ENCODE measurements at places on chromosomes 4 and X. TPM values are rescaled to one million over a fixed set of nuclear protein-coding genes. Genes with fewer than 3 reads are reported as not detected.

OTUD6A gene
- not detected for total RNA-seq

ARHGEF9 gene
- 23.9 TPM for total RNA-seq

PPP1R2C gene
- total RNA-seq, result not detected

CFP gene
- total RNA-seq, result 15.7 TPM

GAGE2A gene
- total RNA-seq, result not detected

GYPA gene
- not detected for total RNA-seq

PCDH11X gene
- not detected for total RNA-seq

UGT2A1 gene
- not detected for total RNA-seq

SPANXD gene
- total RNA-seq, result not detected

LRIT3 gene
- total RNA-seq, result 0.10 TPM

ODAM gene
- total RNA-seq, result not detected

CT45A5 gene
- 0.58 TPM for total RNA-seq

CHIC2 gene
- total RNA-seq, result 17.6 TPM

EPGN gene
- 0.43 TPM for total RNA-seq

C4orf36 gene
- total RNA-seq, result not detected

NAAA gene
- 38.7 TPM for total RNA-seq

IL2RG gene
- total RNA-seq, result 633 TPM

DOK7 gene
- not detected for total RNA-seq

ITIH6 gene
- total RNA-seq, result not detected

IL2 gene
- total RNA-seq, result 0.85 TPM

PDS5A gene
- 97.8 TPM for total RNA-seq

BMP2K gene
- total RNA-seq, result 15.8 TPM

ADH1A gene
- total RNA-seq, result not detected

FABP2 gene
- total RNA-seq, result not detected

EDA2R gene
- total RNA-seq, result 2.8 TPM

NPY2R gene
- not detected for total RNA-seq

ADD1 gene
- 277 TPM for total RNA-seq

HAUS3 gene
- 27.1 TPM for total RNA-seq

HEPH gene
- not detected for total RNA-seq

TMEM144 gene
- total RNA-seq, result not detected

TLR2 gene
- 1.3 TPM for total RNA-seq

CXCL1 gene
- not detected for total RNA-seq

TLR1 gene
- total RNA-seq, result 11.7 TPM

CFAP47 gene
- total RNA-seq, result not detected

TMEM150C gene
- total RNA-seq, result not detected

IL13RA1 gene
- not detected for total RNA-seq

ZMYM3 gene
- total RNA-seq, result 22.2 TPM

AFAP1 gene
- 6.5 TPM for total RNA-seq

BST1 gene
- 0.95 TPM for total RNA-seq

VCX3A gene
- total RNA-seq, result not detected

MAGEA4 gene
- total RNA-seq, result not detected

PPARGC1A gene
- not detected for total RNA-seq

CACNA1F gene
- total RNA-seq, result 0.50 TPM

MAGEA12 gene
- total RNA-seq, result not detected

HDX gene
- total RNA-seq, result 1.2 TPM

NDP gene
- total RNA-seq, result not detected

MYOZ2 gene
- total RNA-seq, result not detected

SMIM20 gene
- total RNA-seq, result 11.5 TPM

IRS4 gene
- not detected for total RNA-seq

PABPC5 gene
- total RNA-seq, result not detected

F8A3 gene
- total RNA-seq, result 0.50 TPM

CFI gene
- not detected for total RNA-seq

NUDT10 gene
- 0.33 TPM for total RNA-seq

AKAP4 gene
- not detected for total RNA-seq

CENPVL1 gene
- not detected for total RNA-seq

PAGE4 gene
- not detected for total RNA-seq

Data from activated CD4-positive, alpha-beta memory T cell treated with anti-CD3 and anti-CD28 coated beads, Interleukin-2, amount 10 ng/mL, durations not matched to agents 7 days and 5 days (primary cell).